ENCODE measurements at places on chromosomes 5 and 9.

DNA sequence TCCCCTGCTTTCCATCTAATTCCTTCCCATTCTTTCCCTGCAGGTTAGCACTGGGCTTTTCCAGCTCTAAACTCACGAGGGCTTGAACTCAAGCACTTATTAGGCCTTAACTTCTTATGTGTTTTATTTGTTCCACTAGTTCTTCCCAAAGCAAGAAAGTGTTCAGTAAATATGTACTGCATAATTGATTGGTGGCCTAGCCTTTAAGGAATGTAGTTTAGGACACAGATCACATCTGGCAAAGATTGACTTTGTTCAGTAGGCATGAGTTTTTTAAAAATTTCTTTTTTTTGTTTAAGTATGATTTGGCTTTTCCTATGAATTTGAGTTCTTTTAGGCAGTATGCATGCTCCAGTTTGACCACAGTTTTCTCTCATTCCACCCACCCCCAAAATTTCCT is 285.2 kb downstream of the NPR3 start:
- DNase-seq, result no peak

- peak; percentile 10 for DNase-seq
Measured at GRCh38 chr5:113336975-113337374, 97.8 kb downstream of the TSSK1B start.

DNA sequence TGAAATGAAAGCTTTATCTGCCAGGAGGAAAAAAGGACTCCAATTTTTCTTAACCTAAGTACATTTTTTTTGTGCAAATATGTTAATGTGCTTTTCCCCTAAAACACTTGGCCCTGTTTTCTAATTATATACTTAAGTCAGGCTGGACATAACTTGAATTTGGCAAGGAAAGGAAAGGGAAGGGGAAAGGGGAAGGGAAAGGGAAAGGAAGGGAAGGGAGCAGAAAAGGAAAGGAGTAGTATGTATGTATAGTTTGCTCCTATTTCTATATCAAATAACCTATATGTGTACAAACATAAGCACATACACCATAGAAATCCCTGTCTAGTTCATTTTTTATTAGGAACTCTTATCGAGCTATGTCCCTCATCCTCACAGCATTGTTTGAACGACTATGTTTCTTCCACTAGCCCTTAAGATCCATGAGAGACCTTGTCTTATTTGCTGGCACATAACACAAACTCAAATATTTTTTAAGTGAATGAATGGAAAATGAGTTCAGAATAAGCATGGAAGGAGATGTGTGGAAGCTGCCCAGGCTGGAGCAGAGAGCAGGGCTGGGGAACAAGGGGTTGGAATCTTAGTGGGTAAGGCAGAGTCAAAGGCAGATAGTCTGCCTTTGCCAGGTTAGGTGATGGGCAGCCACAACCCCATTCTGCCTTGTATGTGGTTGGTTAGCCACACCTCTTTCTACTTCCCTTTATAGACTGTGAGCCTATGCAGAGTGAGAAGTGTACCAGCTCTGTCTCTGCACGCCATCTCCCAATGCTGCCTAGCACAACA is 70.0 kb downstream of the KLHL3 start:
- no peak for DNase-seq

- DNase-seq, result no peak
Measured at GRCh38 chr9:8895106-8895860, 1095.7 kb upstream of the DMAC1 start.

- DNase-seq, result peak; percentile 64
Measured at GRCh38 chr5:6820851-6821479, 107.7 kb downstream of the TENT4A start.

GRCh38 chr5:31626156-31626555 is 12.8 kb upstream of the PDZD2 start:
- DNase-seq, result peak; percentile 1

- no peak for DNase-seq
Measured at GRCh38 chr5:167861129-167861927, 430.1 kb upstream of the WWC1 start.

DNA sequence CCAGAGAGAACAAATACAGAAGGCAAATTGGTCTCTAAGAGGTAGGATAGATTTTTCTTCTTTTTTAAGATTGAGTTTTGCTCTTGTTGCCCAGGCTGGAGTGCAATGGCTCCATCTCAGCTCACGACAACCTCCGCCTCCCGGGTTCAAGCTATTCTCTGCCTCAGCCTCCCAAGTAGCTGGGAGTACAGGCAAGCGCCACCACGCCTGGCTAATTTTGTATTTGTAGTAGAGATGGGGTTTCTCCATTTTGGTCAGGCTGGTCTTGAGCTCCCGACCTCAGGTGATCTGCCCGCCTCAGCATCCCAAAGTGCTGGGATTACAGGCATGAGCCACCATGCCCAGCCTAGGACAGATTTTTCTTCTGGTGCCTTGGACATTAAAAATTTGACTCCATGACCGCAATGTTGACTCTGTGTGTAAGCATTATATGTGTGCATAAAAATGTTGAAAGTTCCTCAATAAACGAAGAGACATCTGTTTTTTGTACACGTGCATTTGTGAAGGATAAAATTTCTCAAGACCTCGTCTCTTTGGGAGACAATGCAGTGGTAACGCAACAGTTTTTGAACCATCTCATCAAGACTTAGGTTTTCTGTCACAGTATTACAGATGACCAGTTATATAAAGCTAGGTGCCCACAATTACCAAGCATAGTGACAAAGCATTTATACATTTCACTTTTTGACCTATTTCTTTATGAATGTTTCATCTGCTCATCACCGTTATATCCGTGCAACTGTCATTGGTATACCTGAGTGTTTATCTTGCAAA is 17.4 kb downstream of the VCP start:
- DNase-seq, result no peak

- DNase-seq, result no peak
Measured at GRCh38 chr9:70945301-70945700, 176.1 kb downstream of the TRPM3 start.

- DNase-seq, result no peak
Measured at GRCh38 chr5:78690253-78690972, 41.8 kb upstream of the LHFPL2 start.

GRCh38 chr5:173238312-173239232 is 3.6 kb upstream of the NKX2-5 start:
- DNase-seq, result no peak

DNA sequence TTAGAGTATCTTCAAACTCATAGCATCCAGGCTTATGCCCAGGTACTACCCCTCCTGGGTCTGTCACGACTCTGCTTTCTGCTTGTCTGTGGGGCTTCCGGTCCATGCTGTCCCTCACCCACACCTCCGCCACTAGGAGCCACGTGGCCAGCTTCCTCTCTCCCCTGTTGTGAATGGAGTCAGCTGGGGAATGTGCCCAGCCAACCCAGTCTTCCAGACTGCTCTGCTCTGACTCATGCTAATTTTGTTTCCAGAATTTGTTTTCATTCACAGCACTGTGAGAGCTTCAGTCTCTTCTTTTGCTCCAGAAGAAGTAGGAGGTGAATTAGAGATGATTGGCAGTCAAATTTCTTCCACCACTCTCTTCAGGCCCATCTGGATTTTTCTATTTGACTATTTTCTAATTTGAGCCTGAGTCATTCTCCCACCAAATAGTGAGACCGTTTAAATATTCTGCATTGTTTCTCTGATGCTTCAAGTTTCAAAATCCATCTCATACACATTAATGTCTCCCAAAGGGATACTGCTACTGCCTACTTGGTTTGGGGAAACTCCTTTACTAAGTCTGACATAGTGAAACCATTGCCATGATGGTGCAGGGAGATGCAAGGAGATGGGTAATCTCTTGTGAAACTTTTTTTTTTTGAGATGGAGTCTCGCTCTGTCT is 424.1 kb upstream of the KIF2A start:
- no peak for DNase-seq

DNA sequence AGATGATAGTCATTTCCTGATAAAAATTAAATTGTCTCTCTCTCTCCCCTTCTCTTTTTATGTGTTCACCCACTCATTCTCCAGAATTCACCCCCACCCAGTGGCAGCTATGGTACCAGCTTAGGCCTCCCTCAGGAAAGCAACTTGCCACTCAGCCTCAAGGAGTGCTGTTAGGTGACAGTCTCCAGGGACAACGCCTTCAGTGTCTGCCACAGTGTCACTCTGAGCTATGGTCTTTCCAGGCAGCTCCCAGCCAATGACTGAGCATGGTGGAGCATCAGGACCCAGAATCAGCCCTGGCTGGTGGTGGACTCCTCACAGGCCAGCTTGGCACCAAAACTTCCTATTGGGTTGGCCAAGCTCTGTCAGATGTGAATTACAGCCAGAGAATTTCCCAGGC is 140.9 kb upstream of the PIK3R1 start:
- DNase-seq, result no peak

DNA sequence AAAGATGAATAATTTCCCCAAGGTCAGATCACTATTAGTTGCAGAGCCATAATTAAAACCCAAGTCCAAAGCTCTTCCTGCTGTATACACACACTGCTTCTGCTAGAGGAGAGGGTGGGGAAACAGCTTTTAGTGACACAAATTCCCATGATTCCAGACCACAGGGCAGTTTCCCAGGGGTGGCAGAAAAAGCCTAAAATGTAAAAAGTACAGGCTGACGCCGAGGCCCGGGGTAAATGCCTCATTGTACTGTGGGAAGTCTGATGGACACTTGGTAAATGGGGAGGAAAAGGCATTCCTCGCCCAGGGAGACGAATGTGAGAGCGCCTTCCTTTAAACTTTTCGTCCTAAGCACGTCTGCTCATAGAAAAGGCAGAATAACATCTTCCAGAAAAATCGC is 65.7 kb downstream of the DENND1A start:
- no peak for DNase-seq

DNA sequence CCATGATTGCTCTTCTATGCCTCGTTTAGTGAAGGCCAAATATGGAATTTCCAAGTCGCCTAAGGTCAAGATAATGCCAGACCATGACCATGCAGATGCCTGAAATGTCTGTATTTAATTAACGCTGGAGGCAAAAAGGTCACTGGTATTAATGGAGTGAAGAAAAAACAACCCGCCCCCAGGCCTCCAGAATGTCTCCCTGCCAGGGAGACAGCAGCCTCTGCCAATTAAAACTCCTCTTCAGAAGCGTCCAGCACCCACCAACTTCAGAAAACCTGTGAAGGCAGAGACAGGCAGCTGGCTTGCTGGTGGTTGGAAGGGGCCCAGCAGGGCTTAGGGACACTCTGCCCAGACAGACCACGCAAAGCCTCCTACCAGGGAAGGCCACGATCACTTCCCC is 94.4 kb downstream of the VAV2 start:
- DNase-seq, result no peak

- no peak for DNase-seq
Measured at GRCh38 chr9:10341057-10341456, 271.7 kb downstream of the PTPRD start.

DNA sequence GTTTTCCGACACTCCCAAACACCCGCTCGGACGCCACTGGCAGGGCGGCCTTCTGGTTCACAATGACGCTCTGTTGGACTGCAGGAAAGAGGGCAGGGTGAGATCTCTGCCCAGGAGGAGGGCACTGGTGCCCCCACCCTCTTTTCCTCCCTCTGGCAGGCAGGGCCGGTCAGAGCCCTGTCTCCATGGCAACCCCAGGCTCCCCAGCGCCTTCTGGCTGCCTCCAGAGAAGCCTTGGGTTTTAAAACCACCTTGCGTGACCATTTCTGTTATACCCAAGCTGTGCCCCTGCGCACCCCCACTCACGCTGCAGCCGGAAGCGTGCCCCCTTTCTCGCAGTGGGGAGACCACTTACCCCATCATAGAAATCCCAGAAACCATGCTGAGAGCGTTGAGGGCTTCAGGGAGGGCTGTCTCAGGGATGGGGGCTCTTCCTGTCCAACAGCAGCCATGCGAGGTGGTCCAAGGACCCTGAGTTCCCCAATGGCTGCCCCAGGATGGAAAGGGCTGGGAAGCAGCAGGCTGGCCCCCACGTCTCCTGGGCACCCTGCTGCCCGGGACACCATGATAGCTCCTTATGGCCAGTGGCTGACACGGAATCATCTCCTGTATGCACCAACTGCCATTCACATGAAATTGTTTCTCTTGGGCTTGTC is 7.3 kb downstream of the C9orf50 start:
- peak; percentile 74 for DNase-seq

DNA sequence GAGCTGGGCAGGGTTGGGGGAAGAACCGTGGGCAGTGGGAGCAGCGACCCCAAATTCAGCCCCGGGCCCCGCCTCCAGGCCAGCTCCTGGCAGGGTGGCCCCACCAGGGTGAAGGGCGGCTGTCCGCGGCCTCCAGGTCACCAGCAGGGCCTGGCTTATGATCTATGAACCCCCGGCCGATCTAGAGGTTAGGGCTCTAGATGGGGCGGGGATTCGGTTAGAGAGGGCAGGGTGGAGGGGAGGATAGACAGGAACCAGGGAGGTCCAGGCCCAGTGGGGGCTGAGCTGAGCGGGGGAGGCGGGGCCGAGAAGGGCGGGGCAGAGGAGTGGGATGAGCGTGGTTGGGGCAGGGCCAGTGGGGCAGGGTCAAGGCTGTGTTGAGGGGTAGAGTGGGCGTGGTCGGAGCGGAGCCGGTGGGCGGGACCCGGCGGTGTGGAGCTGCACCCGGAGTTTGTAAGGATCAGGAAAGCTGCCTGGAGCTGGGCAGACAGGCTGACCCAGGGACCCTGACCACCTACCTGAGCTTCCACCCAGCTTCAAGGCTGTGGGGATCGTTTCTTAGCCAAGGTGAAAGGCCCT is 29.3 kb upstream of the OBP2B start:
- DNase-seq, result no peak

DNA sequence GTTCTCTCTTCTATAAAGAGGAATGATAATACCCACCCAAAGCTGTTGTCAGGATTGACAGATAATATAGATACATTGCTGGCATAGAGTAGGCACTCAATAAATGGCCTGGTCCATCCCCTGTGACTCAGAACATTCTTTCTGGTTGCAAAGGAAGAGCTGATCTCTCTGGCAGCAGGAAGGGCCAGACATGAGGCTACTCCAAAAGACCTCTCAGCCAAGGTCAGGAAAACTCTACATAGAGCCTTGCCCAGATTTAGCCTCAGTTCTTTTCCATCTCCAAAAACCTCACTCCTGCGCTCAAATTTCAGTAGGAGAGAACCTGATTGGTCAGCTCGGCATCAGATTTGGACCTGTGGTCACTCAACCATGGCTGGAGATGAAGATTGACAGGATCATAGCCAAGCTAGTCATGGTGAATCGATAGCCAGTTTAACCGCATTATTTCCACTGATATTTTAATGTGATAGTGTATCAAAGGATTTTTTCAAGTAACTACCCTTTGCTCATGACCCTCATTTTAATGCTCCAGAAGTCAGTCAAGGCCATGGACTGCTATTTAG is 319.6 kb downstream of the DRD1 start:
- no peak for DNase-seq

DNA sequence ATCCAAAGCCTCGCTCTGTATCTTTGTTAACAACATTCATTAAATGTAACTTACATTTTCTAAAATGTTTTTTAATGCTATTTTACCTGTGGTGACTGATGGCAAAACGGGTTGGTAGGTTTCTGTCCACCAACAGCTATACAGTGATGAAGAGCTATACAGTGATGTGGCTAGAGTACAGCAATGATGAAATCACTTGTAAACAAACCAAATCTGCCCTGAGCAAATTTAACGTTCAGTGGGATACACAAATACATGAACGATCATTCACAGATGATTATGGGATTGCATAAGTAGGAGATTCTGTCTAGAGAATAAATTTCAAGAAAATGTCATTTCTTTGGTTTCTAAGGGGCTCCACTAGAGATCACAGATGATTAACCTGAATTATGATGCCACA is 132.7 kb downstream of the MPDZ start:
- no peak for DNase-seq
